ENCODE measurements at places on chromosomes 4 and X.

DNA sequence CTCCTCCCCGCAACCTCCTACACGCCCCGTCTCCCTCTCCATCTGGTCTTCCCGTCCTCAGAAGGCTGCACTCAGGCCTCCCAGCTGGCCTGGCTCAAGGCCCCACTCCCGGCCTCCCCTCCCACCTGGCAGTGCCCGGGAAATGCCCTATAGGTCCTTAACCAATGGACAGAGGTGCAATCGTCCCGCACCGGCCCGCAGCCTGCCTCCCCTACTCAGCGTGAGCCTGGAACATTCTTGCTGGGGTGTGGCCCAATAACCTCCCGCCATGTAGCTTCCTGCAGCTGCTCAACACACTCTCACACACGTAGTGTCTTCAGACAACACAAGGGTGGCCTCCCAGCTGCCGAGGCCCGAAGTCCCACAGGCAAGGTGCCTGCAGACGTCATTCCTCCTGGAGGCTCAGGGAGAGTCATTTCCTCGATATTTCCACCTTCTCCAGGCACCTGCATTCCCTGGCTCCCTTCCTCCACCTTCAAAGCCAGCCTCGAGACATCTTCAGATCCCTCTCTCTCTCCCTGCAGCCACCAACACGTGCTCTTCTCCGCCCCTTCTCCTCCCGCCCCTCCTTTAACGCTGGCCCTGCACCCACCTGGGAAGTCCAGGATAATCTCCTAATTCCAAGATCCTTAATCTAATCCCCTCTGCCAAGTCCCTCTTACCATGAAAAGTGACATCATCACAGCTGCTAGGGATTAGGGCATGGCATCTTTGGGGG lies 56.2 kb downstream of the ADRA2C start:
- DNase-seq, result no peak

DNA sequence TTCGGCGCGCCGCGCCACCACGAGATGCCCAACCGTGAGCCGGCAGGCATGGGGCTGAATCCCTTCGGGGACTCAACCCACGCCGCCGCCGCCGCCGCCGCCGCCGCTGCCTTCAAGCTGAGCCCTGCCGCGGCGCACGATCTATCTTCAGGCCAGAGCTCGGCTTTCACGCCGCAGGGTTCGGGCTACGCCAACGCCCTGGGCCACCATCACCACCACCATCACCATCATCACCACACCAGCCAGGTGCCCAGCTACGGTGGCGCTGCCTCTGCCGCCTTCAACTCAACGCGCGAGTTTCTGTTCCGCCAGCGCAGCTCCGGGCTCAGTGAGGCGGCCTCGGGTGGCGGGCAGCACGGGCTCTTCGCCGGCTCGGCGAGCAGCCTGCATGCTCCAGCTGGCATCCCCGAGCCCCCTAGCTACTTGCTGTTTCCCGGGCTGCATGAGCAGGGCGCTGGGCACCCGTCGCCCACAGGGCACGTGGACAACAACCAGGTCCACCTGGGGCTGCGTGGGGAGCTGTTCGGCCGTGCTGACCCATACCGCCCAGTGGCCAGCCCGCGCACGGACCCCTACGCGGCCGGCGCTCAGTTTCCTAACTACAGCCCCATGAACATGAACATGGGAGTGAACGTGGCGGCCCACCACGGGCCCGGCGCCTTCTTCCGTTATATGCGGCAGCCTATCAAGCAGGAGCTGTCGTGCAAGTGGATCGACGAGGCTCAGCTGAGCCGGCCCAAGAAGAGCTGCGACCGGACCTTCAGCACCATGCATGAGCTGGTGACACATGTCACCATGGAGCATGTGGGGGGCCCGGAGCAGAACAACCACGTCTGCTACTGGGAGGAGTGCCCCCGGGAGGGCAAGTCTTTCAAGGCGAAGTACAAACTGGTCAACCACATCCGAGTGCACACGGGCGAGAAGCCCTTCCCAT lies 1.1 kb downstream of the ZIC3 start:
- DNase-seq, result no peak

DNA sequence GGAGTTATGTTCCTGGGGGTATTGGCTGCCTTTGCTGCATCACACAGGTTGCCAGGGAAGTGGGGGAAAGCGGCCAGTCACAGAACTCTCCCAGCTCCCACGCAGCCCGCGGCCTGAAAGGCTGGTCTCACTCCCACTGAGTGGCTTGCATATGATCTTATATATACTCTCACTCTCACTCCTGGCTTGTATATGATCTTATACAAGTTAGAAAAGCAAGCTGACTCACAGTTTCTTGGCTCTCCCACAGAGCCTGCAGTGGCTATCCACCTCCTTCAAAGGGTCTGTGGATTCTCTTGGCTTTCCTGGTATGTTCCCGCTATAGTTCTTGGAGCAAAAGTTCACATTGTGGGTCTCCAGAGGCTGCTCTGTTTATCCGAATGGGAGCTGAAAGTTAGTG lies 833.5 kb upstream of the GALNTL6 start:
- DNase-seq, result no peak

DNA sequence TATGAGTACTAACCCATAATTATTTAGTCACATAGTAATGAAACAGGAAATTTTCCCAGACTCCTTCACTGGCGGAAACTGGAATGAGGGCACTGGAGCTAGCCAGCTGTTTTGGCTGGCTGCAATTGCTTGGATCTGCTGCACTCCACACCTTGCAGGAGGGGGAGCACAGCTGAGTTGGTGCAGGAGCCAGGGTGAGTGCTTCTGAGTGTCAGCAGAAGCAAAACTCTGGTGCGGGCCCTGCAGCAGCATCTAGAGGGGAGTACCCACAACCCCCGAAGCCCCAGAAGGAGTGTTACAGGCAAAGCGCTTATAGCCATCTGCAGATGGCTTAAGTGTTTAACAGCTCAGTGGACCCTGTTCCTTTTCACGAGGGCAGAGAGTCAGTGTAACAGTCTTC lies 96.1 kb downstream of the RPA4 start:
- no peak for DNase-seq

DNA sequence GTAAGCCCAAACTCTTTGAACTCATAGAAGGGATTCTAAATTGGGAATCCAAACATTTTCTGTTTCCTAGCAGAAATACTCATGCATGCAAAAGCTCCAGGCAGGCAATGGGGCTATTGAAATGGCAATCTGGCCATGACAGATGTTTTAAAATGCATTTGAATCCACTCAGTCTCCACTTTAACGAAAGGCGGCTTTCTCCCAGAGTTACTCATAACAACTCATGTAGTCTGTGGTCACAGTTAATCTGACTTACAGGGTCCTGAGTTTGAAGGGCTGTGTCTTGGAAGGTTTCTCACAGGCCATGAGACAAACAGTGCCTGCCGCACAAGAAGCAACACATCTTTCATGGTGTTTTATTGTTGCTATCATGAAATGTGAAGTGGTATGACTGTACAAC lies 185.7 kb downstream of the AMELX start:
- no peak for DNase-seq

- DNase-seq, result no peak
Observed at GRCh38 chr4:190121759-190122158, 51.8 kb upstream of the DUX4 start.

DNA sequence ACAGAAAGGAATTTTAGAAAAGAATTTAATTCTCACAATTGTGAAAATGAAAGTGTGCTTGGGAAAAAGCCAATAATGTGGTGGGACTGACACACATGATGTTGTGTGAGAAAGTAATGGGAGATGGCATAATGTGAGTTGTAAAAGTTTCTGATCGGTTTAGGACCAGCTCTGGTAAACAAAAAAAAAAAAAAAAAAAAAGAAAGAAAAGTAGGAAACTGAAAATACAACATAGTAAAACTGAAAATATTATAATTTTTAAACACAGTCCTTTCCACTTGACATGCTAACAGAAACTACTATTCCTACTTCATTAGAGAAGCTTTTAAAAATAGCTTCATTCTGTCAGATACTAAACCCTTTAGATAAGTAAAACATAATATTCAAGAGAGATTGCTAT lies 28.2 kb downstream of the RAP1GDS1 start:
- no peak for DNase-seq

- no peak for DNase-seq
Observed at GRCh38 chr4:75678965-75679364, 5.8 kb upstream of the G3BP2 start.

DNA sequence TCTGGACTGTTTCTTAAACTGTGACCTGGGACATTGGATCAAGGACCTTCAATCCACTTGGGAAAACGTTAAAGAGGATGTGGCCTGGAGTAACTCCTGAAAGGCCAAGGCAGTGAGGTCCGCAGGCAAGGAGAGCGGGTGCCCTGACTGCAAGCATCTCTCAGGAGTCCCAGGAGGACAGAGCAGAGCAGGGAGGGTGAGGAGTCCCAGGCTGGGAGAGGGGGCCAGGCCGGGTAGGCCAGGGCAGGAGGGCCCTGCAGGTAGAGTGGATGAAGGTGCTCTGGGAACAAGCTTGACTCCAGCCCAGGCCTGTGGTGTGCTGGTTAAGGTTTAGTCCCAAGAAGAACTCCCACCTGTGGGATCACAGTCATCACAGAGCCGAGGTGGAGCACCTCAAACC lies 13.8 kb downstream of the PNMA6E start:
- no peak for DNase-seq

DNA sequence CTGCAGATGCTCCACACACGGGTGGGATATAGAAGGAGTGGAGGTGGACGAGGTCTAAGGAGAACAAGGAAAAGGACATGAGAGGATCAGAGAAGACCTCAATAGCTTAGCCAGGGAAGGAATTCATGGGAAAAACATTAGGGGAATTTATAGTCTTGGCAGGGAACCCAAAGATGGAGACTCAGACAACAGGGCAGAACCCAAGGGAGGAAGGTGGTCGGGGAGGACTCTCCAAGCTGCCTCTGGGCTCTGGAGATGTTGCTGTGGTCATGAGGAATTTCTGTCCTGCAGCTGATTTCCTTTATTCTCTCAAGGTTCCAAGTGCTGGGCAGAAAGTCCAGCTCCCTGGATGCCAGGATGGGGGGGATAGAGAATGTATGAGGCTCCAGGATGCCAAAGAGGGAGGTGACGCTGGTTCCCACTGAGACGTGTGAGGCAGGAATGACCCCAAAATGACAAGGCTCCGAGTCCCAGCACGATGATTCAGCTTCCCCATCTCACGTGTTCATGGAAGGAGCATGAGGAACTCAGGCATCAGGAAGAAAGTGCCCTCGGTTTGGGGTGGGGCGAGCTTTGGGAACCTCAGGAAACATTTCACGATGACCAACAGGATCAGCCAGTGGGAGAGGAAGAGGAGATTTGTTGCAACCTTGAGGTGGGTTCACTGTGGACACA lies 57.0 kb upstream of the PPP2R3B start:
- DNase-seq, result no peak

DNA sequence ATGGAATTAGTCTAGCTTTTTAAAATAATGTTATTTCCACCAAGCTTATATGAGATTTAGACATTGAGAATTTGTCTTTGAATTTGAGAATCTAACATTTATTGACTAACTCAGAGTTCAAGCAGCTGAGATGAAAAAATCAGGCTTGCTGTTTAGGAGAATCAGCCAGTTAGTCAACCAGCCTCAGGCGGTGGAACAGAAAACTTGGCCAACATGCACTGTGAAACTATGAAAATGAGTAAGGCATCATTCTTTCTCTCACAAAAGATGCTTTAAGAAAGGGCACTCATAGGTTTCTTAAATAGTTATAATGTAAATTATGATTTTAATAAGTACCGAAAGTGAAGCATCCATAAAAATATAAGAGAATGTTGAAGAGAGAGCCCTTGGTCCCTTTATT lies 84.2 kb downstream of the NFKB1 start:
- no peak for DNase-seq

DNA sequence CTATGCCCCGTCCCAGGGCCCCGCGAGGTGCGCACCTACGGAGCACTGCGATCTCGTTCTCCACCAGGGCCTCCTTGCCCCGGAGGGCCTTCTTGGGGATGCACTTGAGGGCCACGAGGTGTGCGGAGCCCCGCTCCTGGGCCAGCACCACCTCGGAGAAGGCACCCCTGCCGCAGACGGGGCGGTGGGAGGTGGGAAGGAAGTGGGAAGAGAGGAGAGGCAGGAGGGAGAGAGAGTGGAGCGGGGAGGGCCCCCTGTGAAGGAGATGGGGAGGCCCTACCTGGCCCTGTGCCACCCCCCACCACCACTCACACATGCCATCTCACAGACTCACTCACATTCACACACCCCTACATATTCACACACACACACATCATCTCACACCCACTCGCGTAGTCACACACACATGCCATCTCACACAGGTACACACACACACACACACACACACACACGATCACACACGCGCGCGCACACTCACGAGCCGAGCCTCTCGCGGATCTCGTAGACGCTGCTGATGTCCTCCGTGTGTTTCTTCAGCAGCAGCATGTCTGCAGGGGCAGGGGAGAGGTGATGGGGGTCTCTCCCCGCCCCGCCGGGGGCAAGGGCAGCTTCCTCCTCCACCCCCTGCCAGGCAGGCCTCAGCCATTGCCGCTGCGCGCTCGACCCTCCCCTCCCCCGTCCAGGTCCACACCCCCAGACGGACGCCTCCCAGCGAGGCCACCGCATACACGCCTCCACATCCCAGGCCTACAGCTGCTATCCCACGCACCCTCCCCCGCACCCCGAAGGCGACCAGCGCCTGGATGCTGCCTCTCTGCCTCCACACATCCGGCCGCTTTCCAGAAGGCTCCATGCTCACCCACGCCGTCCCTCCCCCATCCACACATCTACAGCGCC lies 834 bp downstream of the PNCK start:
- DNase-seq, result no peak

- no peak for DNase-seq
Observed at GRCh38 chr4:17093481-17093880, 195.0 kb upstream of the LDB2 start.

DNA sequence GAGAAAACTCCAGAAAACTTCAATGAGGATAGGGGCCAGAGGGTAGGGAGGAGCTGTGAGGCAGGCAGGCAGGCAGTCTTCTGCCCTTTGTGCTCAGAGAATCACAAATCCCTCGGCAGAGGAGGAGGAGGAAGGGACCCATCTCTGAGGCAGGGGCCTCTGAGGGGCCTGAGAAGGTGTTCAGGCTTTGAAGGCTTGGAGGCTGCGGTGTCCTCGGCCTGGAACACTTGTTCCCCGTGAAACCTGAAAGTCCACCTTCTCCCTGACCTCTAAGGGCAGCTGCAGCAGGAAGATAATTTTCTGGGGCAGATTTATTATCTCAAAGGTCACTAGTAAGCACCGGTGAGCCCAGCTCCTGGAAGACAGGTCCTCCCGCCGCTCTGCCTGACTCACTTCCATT lies 200.3 kb upstream of the BCOR start:
- DNase-seq, result no peak

GRCh38 chrX:35841872-35842271 lies 43.7 kb downstream of the MAGEB16 start:
- DNase-seq, result no peak

GRCh38 chr4:165866019-165866650 lies 6.9 kb upstream of the TLL1 start:
- DNase-seq, result no peak

DNA sequence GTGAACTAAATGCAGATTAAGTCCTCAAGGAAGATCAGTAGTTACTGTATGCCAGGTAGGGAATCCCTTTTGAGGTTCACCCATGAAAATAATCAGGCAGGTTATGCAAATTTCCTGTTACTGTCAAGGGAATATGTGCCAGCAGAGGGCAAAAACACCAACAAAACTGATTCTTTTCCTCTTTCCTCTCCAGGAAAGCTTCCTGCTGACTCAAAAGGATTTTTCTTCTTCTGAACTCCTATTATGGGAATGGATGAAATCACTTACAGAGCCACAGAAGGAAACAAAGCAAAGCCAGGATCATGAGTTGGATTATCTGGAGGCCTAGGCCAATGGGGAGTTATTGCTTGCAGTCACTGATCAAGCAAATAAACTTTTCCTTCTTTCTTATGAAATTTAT lies 49.7 kb downstream of the TMPRSS11F start:
- DNase-seq, result no peak

Data from activated gamma-delta T cell (primary cell).